ENCODE measurements at places on chromosomes 6 and 20. TPM values are rescaled to one million over a fixed set of nuclear protein-coding genes. Genes with fewer than 3 reads are reported as not detected.

Gene MYLK4
- total RNA-seq = 0.21 TPM

Gene TAGAP
- 175 TPM for total RNA-seq

Gene SLC17A2
- total RNA-seq = not detected

Gene ELOVL4
- total RNA-seq = 2.2 TPM
